Cardiac fibroblast (primary cell): ENCODE measurements at places on chromosomes 3 and 15.

GRCh38 chr15:32657198-32657883 is 15.8 kb downstream of the SCG5 start:
- DNase-seq = no peak

DNA sequence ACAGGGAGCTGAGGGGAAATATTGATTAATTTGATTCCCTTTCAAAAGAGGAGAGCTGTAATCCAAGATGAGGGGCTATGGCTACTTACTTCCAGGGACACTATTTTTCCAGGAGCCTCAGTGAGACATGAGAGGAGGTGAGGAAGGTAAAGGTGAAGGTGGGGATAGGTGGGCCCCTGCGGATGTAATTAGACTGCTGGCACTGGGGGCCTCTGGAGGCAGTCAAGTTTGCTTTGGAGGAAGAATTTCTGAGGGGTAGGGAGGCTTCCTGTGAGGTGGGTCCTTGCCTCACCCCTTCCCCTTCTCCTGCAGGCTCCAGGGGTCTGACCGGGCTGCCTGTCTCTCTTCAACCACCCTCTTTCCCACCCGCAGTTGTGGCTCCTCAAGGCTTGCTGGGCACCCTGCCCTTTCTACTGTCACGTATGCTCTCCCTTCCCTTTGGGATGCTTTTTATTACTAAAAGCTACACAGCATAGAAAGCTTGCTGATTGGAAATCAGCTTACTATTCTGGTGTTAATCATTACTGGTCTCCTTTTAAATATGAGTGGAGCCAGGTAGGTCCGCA is 22.5 kb downstream of the GASK1A start:
- no peak for DNase-seq

DNA sequence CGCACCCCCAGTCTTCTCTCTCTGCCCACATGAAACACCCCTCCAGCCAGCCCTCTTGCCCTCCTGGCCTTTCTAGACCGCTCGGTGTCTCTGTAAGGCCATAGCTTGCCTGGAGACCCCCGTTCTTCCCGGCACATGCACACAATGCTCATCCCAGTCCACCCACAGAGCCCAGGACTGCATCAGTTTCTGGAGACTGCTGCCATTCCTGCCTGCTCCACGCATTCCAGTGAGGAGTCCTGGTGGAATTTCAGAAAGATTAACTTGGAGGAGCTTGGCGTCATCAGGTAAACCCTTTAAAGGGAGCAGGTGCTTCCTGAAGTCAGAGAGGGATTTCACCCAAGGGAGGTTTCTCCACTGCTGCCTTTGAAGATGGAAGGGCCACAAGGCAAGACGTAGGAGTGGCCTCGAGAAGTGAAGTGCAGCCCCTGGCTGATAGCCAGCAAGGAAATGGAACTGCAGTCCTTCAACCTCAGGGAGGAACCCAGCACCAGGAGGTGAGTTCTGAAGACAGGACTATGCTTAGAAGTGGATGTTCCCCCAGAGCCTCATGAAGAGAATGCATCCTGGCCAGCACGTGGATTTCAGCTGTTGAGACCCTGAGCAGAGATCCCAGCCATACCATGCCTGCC is 19.2 kb downstream of the SLC41A3 start:
- no peak for DNase-seq

- DNase-seq = no peak
Measured at GRCh38 chr15:47434596-47434995, 282.7 kb upstream of the SEMA6D start.

DNA sequence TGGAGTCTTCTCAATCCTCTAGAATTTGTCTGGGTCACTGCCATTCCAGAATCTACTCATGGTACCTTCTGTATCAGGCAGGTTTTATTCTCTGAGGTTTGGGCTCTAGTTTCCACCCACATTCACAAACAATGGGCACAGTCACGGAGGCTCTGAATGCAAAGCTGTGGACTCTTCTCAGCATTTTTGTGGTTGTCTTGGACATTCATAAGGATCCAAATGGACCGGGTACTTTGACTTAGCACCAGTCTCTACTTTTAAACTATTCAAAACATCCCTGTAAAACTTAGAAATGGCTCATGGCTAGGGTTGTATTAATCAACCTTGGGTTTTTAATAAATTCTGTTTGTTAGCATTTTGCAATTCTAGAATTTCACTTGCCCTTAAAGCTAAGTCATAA is 277.9 kb upstream of the THBS1 start:
- no peak for DNase-seq
